T-helper 9 cell (primary cell): ENCODE measurements at places on chromosomes 6 and 20.

DNA sequence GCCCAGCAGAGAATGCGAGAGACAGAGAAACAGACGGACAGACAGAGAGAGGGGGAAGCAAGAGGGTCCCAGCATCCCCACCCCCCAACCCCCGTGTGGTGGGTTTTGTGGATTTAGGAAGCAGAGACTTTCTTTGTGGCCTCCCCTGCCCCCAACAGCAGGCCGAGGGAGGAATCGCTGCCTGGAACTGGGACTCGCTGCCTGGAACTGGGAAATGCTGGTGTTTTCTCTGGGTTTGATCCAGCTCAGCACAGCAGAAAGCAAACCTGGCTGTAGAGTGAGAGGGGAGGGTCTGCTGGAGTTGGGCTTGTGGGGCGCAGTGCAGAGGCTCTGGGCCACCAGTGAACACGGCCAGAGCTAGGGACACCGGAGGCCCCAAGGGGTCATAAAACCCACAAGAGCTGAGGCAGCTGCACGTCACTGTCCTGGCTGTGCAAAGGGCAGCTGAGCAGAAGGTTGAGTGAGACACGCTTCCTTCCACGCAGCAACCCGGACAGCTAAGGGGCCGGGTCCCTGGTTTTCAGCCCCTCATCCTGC lies 181.8 kb downstream of the TAF4 start:
- DNase-seq, result no peak

DNA sequence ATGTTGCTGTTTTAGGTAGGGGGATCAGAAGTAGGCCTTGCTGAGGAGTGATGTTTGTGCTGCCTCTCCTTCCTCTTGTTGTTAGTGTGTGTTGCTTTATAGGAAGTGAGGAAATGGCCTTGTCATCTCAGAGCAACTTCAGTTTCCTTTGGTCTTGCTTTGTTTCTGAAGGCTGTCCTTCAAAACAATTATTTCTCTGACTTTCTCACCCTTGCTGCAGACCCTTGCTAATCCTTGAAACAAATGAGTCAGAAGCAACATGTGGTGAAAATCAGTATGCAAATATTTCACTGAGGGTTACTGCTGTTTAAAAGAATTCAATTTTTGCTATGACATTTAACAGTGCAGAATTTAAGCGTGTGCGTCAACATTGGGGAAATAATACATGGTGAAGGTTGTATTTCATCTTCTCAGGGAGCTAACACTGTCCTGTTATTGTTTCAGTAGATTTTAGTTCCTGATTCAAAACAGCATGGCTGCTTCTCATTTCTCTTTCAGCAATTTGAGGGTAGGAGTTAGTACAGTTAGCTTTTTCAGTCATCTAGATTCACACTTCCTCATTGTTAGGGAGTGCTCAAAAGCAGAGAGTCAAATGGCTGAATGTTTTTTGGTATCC lies 13.8 kb downstream of the RNF144B start:
- no peak for DNase-seq

- no peak for DNase-seq
These were observed 45.2 kb upstream of the LY86 start for GRCh38 chr6:6543181-6543879.

- DNase-seq, result no peak
These were observed 804.1 kb downstream of the TFAP2A start for GRCh38 chr6:9610620-9611415.

DNA sequence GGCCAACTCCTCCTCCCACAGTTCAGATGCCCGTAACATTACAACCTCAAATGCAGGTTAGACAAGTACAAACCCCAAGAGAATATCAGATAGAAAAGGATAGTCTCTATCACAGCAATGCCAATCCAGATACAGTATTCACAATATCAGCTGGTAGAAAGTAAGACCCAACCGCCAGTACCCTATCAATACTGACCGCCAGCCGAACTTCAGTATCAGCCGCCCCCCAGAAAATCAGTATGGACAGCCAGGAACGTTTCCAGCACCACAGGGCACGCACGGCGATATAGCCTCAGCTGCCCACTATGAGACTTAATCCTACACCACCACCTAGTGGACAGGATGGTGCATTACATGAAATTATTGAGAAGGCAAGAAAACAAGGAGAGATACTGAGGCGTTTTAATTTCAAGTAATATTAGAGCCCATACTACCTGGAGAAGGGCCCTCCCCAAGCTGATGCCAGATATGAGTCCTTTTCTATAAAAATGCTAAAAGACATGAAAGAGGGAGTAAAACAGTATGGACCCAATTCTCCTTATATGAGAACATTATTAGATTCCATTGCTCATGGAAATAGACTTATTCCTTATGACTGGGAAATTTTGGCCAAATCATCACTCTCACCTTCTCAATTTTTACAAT lies 17.6 kb upstream of the EIF2S2 start:
- DNase-seq, result peak; percentile 30

DNA sequence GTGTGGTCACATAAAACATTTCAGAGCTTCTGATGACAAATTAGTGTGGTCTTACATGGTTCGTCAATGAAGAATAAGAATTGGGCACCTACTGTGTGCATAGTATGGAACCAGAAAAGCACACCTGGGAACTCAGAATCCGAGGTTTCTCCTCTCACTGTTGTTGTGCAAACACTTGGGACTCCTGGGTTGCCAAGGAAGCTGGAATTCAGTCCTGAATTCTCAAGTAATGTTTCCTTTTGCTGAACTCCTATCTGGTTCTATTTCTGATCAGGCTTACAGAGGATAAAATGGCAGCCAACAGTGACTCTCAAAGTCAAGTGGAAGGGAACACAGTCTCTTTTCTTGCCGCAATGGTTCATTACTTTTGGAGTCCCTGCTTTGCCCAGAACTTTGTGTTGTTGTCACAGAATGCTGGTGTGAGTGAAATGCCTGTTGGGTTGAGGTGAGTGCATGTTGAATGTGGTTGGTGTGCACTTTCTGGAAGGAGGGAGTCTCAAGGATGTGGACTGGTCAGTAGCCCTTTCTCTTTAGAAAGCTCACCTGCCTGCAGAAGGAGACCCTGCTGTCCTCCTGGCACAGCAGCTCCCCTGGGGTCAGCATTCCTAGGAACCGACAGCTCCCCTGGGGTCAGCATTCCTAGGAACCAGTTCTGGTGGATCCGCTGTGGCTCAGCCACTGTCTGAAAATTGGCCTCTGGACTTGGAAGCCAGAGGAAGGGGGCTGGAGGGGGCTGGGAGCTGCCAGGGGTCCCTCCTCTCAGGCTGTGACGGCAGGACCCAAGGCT lies 1.4 kb downstream of the UNC93A start:
- DNase-seq, result no peak

DNA sequence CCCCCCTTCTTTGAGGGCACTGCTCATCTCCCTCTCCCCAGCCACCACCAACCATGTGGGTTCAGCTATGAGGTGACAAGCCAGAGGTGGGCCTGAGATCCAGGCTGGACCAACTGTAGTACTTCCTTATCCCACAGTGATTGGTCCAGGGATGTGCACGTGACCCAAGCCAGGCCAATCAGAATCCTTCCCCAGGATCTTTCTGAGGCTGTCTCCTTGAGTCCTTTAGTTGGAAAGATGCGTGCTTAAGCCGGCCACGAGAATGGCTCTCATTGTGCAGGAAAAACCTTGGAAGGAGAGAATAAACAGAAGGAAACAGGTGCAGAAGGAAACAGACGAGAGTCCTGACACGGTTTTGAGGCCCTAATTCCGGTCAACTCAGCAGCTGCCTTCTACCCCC lies 39.2 kb downstream of the ZC3H12D start:
- no peak for DNase-seq

- DNase-seq, result no peak
These were observed 73.5 kb downstream of the PREX1 start for GRCh38 chr20:48754292-48754691.

GRCh38 chr6:63764318-63764916 lies 128.8 kb downstream of the PHF3 start:
- DNase-seq, result no peak

GRCh38 chr20:34581341-34582184 lies 23.0 kb downstream of the MAP1LC3A start:
- DNase-seq, result no peak

GRCh38 chr20:13494019-13494418 lies 144.7 kb downstream of the TASP1 start:
- no peak for DNase-seq

GRCh38 chr6:2454180-2454579 lies 208.8 kb upstream of the GMDS start:
- no peak for DNase-seq
